ENCODE measurements at places on chromosomes 5 and 9. TPM values are rescaled to one million over a fixed set of nuclear protein-coding genes. Genes with fewer than 3 reads are reported as not detected.

FOXD4L3 gene
- 0.21 TPM for total RNA-seq

HTR1A gene
- not detected for total RNA-seq

PCDHGA8 gene
- 2.5 TPM for total RNA-seq

FKTN gene
- total RNA-seq, result 6.8 TPM

FBP1 gene
- 2.9 TPM for total RNA-seq

TRIM7 gene
- 0.39 TPM for total RNA-seq

B4GALT1 gene
- total RNA-seq, result 33.6 TPM

SPINK4 gene
- 7.8 TPM for total RNA-seq

C9orf152 gene
- not detected for total RNA-seq

SPINK6 gene
- total RNA-seq, result not detected

SGTB gene
- total RNA-seq, result 5.9 TPM

FCHO2 gene
- 6.6 TPM for total RNA-seq

GMCL2 gene
- not detected for total RNA-seq

IFNA13 gene
- not detected for total RNA-seq

FAM221B gene
- total RNA-seq, result not detected

TNC gene
- 39.2 TPM for total RNA-seq

PRLR gene
- 0.06 TPM for total RNA-seq

PCDHA7 gene
- 1.2 TPM for total RNA-seq

HEXB gene
- total RNA-seq, result 26.4 TPM

GRXCR2 gene
- not detected for total RNA-seq

PLCXD3 gene
- 19.3 TPM for total RNA-seq

DIPK1B gene
- total RNA-seq, result 188 TPM

ARHGEF28 gene
- 0.30 TPM for total RNA-seq

MBLAC2 gene
- total RNA-seq, result 8.2 TPM

GABRG2 gene
- 0.32 TPM for total RNA-seq

SEC24A gene
- 9.3 TPM for total RNA-seq

TPPP gene
- 7.7 TPM for total RNA-seq

SPINK7 gene
- not detected for total RNA-seq

EPB41L4A gene
- total RNA-seq, result 10.5 TPM

PROB1 gene
- total RNA-seq, result 42.5 TPM

PTPRD gene
- 287 TPM for total RNA-seq

SEMA5A gene
- 14.6 TPM for total RNA-seq

ERAP2 gene
- total RNA-seq, result not detected

HSD17B3 gene
- total RNA-seq, result 0.63 TPM

SPINK13 gene
- total RNA-seq, result not detected

S1PR3 gene
- total RNA-seq, result 15.5 TPM

SPZ1 gene
- not detected for total RNA-seq

NEUROG1 gene
- total RNA-seq, result not detected

NTNG2 gene
- 3.5 TPM for total RNA-seq

RAD1 gene
- total RNA-seq, result 14.1 TPM

AMBP gene
- not detected for total RNA-seq

COL15A1 gene
- total RNA-seq, result 0.74 TPM

LOX gene
- 4.6 TPM for total RNA-seq

ADRB2 gene
- total RNA-seq, result 7.5 TPM

TMEM141 gene
- total RNA-seq, result 306 TPM

SYNPO gene
- total RNA-seq, result 2.7 TPM

CDC23 gene
- total RNA-seq, result 26.0 TPM

MARVELD2 gene
- 4.9 TPM for total RNA-seq

Measured in cardiac muscle cell (in vitro differentiated cells and primary cell).